ENCODE measurements at places on chromosomes 12 and 14.

DNA sequence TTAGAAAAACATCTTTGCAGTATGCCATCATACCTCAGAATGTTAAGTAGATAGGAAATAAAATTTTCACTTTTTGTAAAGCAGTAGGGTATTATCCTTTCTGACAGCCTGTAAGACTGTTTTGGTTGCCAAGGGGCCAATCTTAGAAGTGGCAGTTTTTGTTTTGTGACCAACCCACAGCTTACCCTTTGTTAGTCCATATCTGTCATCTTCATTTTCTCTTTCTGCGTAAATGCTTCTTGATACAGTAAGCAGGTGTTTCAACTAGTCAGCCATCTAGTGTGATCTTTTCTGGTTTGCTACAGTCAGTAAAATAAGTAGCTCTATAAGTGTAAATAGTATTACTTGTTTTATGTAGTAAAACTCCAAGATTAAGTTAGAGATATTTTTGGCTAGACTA, 8.8 kb downstream of the PPM1A start:
- DNase-seq, result no peak

DNA sequence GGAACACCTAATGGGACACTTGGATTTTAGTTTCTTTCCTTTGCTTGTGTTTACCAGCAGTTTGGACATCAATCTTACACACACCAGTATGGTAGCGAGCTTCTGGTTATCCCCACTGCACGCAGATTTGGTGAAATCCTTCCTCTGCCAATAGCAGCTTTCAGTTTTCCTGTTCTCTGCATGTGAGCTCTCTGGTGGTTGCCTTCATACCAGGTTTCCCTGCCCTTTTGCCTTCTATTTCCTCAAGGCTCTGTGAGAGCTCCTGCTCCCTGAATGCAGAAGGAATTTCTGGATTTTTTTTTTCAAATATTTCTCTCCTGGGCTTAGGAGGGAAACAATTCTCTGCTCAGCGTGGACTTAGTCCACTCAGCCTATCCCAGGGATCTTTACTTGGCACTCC, 93.0 kb upstream of the CCDC91 start:
- DNase-seq, result no peak

DNA sequence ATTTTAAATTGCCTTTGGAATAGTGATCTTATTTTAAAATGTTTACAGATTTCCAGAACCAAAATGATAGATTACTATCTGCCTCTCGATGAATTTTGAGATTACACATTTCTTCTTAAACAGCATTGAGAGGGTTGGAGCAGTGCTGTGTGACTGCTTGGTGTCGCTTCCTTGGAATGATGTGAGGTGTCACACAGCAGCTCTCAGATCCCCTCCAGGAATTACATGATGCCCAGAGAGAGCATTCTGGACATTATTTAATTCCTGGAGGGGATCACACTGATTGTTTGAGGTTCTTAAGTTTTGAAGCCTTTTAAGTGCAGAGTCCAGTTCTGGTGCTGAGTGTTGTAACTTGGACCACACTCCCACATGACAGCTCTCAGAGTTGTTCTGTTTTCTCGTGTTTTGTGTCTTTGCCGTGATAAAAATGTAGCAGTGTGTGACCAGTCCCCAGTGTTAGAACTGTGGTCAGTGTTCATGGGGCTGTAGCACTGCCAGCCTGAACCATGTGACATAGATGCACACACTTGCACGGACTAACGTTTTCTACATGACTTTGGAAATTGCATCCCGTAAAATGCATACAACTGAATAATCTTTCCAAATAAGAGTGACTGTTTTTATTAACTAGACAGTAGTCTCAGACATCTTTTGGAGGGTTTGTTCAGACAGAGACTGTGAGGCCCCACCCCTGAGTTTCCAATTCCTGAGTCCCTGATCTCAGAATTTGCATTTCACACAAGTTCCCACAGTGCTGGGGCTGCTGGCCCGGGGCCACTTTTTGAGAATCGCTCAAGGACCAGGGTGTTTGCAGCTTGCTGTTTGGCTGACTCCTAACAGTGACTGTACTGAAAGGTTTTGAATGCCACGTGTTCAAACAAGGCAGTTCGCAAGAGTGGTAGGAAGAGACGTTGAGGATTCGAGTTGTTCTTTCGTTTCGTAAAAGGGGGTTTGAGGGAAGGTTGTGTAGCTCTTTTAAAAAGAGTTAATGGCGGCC, 26.0 kb downstream of the XRCC3 start:
- DNase-seq, result no peak

DNA sequence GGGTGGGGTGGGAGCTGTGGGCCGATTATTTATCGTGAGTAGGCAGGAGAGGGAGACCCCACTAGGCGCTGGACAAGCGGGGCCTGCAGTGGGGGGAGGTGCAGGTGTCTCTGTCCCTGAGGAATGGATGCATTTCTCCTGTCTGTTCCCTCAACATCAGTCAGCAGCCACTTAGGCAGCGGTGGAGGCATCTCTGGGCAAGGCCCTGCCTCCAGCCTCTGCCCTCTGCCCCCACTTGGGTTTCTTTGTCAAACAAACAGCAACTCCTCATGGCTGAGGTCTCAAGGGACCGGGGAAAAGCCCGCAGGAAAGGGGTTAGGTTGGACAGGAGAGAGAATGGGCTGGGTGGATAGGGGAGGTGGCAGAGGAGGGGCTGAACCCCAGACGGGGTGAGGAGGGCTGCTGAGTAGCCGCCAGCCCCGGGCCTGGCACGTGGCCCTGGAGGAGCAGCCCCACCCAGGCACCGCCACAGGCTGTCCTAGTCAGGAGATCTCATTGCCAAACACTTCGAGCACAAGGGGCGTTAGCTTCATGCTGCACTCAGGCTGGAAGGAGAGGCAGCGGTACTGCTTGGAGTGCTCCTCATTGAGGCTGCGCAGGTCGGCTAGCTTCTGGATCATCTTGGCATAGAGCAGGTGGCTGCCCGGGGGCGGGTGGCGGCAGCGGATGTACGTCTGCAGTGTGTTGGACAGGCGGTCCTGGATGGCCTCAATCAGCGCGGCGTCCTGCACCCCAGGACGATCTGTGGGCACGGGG, 24.7 kb upstream of the HDAC7 start:
- no peak for DNase-seq

- no peak for DNase-seq
These were observed 49.0 kb downstream of the GPHB5 start for GRCh38 chr14:63269561-63270225.

DNA sequence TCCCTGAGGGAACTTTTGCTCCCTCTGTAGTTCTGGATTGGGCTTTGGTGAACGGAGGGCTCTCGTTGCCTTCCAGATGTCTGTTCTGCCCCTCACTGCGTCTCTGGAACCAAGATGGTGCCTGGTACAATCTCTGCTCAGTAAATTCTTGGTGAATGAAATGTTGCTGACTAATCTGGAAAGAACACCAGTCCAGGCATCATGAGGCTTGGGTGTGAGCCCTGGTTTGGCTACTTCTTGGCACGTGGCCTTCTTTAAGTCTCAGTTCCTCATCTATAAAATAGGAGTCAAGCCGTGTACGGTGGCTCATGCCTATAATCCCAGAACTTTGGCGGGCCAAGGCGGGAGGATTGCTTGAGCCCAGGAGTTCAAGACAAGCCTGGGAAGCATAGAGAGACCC, 4.3 kb downstream of the HHIPL1 start:
- DNase-seq, result no peak

GRCh38 chr12:127054531-127054930, 1212.4 kb upstream of the TMEM132C start:
- DNase-seq, result no peak

DNA sequence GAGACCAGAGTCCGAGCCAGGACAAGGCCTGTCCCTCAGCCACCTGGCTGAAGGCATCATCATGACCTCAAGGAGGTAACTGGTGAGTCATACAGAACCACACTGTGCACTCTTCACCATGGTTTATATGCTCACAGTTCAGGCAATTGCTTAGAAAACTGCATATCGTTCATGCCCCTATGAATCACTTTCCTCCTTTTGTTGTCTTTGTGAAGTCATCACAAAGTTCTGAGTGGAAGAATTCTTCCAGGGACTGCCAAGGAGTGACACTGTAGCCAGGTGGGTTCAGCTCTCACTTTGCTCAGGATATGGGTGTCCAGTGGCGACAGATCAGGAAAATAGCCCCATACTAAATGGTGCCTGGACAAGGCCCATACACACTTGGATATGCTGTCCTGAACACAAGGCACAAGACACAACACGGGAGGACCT, 92.5 kb downstream of the DPF3 start:
- DNase-seq, result no peak

DNA sequence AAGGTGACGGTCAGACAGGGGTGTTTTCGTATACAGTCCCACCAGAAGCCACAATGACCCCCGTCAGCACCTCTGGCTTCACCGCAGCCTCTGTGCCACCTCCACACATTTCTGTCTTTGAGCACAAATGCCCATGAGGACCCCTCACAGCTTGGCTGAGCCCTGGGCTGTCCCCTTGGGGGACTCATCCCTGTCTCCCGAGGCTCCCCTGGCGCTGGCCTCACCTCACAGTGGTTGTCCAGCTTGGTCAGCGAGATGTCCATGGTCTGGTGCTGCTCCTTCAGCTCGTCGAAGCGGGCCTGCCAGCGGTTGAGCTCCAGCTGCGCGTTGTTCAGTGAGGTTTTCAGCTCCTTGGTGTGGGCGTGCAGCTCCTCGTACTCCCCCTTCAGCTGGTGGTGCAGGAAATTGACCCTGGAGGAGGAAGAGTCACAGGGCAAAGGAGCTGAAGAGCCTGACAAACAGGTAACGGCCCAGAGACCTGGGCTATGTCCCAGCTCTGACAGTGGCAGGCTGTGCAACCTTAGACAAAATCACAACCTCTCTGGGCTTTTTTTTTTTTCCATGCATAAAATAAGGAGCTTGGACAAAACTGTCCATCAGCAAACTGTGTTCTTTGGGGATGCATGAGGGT, 52.7 kb upstream of the GPR68 start:
- no peak for DNase-seq

- peak; percentile 32 for DNase-seq
These were observed 26.8 kb downstream of the CCDC177 start for GRCh38 chr14:69547701-69548348.
